ENCODE measurements at places on chromosomes 4 and X.

DNA sequence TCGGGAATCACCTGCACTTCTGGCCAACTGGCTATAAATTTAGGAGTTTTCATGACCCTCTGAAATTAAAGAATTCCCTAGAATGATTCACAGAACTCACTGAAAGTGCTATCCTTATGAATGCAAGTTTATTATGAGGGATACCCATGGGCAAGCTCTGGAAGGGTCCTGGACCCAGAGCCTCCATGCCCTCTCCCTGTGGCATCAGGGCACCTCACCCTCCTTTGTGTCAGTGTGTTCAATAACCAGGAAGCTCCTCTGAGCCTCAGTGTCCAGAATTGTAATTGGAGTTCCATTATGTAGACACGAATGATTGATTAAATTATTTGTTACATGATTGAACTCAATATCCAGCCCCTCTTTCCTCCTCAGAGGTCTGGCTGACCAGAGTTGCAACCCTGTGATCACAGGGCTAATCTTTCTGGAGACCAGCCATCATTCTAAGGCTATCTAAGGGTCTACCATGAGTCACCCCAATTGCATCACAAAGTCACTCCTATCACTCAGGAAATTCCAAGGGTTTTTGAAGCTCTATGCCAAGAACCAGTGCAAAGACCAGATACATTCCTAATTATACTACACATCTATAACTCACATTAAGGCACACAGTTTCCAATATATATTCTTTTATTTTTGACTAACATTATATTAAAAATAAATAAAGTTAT is 8.9 kb downstream of the ANXA3 start:
- no peak for DNase-seq

DNA sequence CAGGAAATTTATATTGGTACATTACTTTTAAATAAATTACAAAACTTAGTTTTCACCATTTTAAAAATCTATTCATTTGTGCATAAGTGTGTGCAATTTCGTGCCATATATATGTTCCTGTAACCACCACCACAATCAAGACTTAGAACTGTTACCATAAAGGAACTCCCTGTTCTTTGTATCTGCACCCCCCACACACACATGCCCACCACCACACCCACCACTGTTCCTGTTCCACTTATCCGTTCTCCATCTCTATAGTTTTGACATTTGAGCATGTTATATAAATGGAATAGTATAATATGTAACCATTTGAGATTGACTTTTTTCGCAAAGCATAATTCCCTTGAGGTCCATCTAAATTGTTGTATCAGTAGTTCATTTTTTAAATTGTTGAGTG is 73.7 kb downstream of the TAF1 start:
- DNase-seq: no peak

- no peak for DNase-seq
These were observed 283.7 kb downstream of the PACRGL start for GRCh38 chr4:20983763-20984575.

DNA sequence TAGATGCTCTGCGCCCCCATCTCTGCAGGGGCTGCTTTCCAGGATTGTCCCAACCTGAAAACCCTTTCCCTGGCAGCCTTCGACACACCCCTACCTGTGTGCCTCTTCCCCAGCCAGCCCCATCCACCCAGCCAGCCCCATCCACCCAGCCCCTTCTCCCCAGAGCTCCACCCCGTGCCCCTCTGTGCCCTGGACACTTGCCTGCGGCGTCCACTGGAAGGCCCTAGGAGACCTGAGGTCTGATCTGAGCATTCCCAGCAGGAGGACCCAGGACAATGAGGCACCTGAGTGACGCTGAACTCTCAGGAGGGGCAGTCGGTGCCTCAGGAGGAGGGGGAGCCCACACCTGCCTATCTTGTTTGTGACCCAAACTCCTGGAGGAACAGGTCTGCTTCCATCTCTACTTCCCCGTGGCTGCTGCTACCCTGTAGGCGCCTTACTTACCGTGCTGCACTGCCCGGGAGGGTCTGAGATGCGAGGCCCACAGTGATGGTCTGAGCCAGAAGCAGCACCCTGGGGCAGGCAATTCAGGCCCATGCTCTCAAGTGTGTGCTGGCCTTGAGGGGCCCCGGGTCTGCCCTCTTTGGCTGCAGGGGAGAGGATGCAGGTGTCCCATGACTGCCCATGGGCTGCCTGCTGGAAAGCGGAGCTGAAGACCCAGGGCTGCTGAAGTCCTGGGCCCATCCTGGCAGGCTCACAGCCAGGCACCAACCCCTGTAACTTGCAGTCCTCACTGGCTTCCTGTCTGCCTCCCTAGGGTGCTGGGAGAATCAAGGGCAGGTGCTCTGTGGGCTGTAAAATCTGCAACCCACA is 4.9 kb downstream of the LRPAP1 start:
- DNase-seq: no peak

GRCh38 chr4:10504570-10505179 is 47.4 kb upstream of the ZNF518B start:
- no peak for DNase-seq

DNA sequence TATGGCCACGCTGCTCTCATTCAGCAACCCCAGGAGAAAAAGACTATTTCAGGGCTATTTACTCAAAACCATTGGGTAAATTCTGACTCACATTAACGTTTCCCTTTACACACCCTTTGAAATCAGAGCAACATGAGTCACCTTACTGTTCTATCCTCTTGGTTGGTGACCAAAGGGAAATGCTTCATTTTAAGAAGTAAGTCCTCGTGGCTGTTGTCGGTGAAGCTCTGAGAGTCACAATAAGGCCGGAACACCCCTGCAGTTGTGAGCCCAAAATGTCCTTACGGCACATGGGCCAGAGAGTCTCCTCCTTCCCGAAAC is 56.3 kb upstream of the SPRY1 start:
- no peak for DNase-seq

DNA sequence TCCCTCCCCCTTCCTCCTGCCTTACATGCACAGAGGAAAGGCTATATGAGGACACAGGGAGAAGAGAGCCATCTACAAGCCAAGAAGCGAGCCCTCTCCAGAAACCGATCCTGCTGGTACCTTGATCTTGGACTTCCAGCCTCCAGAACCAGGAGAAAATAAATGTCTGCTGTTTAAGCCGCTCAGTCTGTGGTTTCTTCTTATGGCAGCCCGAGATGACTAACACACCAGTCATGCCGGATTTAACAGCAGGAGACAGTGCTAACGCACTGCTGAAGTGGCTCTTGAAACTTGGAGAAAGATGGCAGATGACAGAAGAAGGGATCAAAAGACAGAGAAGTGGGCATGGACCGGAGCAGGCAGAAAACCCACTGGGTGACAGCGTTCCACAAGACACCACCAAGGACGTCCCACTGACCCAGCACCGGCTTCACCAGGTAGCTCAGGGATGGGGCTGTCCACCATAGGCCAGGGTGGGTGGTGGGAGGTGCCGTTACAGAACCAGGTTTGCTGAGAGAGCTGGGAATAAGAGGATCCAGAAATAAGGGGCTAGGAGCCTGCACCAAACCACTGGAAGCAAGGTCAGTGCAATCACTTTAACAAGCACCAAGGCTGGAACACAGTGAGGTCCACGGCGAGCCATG is 6.2 kb upstream of the MAN2B2 start:
- no peak for DNase-seq

DNA sequence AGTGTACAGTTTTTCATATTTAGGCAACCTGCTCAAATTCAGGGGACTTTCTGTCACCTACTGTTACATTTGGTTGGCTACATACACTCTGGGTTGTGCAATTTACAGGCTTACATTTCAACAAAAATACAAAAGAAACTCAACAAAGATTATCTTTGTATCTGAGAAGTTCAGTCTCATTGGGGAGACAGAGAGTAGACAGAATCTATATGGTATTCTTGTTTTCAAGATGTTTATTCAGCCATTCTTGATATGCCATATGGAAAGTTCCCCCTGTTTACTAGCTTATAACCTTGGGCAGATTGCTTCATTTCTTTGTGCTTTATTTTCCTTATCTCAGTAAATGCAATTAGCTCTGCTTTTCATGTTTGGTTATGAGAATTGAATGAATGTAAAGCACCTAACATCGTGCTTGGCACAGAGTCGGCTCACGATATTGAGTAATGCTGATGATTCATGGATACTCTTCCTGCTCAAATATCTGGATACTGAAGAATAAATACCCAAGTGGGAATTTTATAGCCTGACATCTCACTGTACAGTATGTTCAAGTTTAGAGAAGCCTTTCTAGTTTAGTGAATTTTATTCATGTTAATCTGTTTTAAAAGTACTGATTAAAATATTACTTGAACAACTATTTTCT is 96.5 kb upstream of the PACRGL start:
- DNase-seq: no peak

- DNase-seq: no peak
These were observed 2.1 kb upstream of the GC start for GRCh38 chr4:71785959-71786358.

DNA sequence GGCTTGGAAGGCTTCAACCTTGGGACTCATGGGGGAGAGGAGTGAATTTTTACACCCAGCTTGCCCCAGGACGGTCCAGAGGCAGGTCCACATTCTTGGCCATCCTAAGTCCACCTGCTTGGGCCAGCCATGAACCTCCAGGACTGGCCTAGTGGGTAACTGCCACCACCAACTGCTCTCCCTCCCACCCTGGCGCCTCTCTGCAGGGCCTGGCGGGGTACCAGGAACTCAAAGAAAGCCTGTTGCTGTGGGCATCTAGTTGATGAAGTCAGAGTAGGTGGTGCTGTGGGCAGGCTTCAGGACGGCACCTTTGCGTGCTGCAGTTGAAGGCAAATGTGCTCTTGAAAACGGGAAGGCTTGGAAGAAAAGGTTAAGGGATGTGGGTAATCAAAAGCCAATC is 12.0 kb downstream of the BCOR start:
- no peak for DNase-seq

DNA sequence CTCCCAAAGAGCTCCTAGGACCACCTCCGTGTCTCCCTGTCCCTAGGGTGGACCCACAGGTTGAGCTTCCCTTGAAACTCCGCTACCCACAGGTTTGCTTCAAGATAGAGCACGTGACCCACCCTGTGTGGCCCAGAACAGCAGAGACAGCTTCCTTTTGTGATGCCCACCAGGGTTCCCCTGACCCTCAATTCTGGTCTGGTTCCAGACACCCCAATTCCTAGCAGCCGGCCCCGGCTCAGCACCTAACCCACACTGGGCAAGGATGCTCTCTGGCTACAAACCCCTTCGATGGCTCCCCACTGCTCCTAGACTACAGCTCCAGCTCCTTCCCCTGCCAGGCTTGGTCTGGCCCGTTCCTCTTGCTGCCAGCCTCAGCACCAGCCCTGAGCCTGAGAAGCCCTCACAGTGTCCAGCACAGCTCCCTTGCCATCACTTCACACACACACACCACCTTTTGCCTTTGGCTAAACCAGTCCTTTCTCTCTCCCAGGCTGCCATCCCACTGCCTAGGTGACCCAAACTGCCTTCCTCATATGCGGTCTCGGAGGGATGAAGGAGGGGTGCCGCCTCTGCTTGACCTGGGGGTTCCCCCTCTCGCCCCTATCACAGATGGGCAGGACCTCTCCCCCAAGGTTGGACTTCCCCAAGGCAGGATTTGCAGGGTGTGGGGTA is 6.2 kb downstream of the PNCK start:
- no peak for DNase-seq

GRCh38 chr4:6308899-6309643 is 39.4 kb downstream of the WFS1 start:
- no peak for DNase-seq

- no peak for DNase-seq
These were observed 119.1 kb downstream of the RTL9 start for GRCh38 chrX:110477593-110478228.

- DNase-seq: no peak
These were observed 2.0 kb downstream of the ATP6AP2 start for GRCh38 chrX:40582811-40583210.

GRCh38 chr4:11152684-11153083 is 276.0 kb downstream of the HS3ST1 start:
- DNase-seq: no peak

DNA sequence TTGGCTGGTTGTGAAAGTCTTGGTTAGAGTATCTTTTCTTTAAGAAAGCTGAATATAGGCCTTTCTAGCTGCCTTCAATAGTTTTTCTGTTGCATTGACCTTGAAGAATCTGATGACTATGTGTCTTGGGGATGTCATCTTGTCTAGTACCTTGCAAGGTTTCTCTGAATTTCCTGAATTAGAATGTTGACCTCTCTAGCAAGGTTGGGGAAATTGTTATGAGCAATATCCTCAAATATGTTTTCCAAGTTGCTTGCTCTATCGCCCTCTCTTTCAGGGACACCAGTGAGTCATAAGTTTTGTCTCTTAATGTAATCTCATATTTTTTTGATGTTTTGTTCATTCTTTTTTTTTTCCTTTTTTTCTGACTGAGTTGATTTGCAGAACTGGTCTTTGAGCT is 194.7 kb downstream of the RAB28 start:
- DNase-seq: no peak

GRCh38 chr4:25180524-25181131 is 20.4 kb upstream of the SEPSECS start:
- no peak for DNase-seq

DNA sequence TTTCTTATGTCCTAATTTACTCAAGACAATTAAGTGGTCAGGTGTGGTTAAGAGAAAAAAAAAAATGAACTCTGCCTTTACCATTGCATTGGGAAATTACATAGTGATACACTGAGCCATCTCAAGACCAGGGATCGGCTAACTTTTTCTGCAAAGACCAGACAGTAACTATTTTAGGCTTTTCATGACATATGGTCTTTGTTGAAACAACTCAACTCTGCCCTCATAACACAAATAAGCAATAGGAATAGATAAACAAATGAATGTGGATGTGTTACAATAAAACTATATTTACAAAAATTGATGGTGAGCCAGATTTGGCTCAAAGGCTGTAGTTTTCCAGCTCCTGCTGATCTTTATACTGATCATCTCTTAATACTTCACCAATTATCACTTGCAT is 632.6 kb upstream of the INTU start:
- DNase-seq: no peak

- DNase-seq: no peak
These were observed 64.3 kb downstream of the METTL14 start for GRCh38 chr4:118749347-118749988.

DNA sequence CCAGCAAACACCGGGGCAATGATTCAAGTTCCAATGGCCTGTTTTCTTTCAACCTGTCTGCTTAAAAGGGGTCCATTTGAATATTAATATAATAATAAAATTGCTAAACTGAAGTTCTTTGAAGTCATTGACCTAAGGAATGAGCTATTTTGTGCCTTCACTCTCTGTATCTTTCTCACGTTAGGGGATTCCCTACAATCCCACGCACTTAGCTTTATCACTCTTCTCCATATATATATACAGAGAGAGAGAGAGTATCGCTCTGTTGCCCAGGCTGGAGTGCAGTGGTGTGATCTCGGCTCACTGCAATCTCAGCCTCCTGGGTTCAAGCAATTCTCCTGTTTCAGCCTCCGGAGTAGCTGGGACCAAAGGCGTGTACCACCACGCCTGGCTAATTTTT is 83.9 kb upstream of the NWD2 start:
- no peak for DNase-seq

GRCh38 chr4:148530114-148530513 is 87.9 kb upstream of the NR3C2 start:
- no peak for DNase-seq

Measured in stimulated activated CD4-positive, alpha-beta T cell treated with anti-CD3 and anti-CD28 coated beads, TNF-alpha, amount 100 ng/mL, for 48 hours (primary cell).